H9 (cell line): ENCODE measurements at places on chromosomes 6 and 20.

DNA sequence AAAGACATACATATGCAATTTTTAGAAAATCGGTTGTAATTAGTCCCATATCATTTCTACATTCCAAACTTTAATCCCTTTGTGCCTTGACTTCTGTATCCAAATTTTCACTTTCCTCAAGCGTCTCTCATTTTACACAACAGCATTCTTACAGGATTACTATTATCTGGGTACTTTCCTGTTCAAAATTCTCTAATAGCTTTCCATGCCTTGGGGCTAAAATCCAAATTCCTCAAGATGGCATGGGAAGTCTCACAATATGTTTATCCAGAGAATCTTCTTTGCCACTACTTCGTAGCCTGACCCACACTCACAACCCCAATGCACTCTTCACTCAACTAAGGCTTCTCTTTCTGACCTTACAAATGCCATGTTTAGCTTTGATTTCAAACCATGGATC is 125.0 kb downstream of the TBX18 start:
- no peak for DNase-seq

- DNase-seq, result no peak
Observed at GRCh38 chr6:143262859-143263258, 187.6 kb downstream of the ADAT2 start.

DNA sequence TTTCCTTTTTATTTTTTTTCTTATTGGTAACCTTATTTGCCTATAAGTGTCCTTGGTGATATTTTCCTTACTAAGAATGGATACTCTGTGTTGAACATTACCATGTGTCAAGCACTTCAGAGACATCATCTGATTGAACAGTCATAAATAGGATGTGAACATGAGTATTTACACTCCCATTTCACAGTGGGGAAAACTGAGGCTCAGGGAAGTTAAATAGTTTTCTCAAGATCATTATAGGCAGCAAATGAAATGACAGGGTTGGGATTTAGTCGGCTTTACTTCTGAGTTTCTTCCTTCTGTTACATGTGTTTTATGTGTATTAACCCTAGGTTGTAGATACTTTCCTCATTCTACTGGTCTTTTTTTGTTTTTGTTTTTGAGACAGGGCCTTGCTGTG is 35.3 kb downstream of the TPX2 start:
- DNase-seq, result no peak

DNA sequence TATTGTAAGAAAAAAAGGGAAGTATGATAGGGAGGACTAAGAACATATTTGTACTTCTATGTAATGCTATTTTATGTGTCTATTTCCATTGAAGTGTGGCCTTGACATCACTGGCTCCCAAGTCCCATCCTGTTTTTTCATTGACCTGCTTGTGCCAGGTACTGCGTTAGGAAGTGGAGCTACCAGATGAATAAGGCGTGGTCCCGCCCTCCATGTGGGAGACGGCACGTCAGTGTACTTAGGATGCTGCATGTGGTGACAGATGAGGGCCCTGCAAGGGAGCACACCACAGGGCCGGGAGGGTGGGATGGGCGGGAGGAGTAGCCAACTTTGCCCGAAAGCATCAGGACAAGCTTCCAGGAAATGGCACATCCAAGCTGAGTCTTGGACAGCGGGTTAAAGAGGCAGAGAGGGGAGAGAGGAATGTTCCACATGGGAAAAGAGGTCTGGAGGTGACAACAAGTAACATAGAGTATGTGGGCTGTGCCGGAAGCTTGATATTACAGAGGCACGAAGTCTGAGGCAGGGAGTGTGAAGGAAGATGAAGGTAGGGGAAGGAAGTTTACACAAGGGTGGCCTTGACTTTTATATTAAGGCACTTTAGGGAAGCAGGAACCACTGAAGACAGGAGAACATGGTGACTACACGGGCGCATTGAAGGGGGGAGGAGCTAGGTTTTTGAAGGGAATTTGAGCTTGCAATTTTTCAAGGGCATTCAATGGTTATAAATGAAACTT is 140.6 kb downstream of the MTHFD1L start:
- no peak for DNase-seq

GRCh38 chr6:14452567-14453527 is 335.3 kb downstream of the CD83 start:
- no peak for DNase-seq
